ENCODE measurements at places on chromosomes 3 and 15.
A peak's percentile ranks its signal among the peaks of the same experiment; 100 is the strongest.

GRCh38 chr3:104982130-104982529 is 384.6 kb upstream of the ALCAM start:
- DNase-seq: no peak

- DNase-seq: no peak
Measured at GRCh38 chr3:71400986-71401451, 182.5 kb downstream of the FOXP1 start.

DNA sequence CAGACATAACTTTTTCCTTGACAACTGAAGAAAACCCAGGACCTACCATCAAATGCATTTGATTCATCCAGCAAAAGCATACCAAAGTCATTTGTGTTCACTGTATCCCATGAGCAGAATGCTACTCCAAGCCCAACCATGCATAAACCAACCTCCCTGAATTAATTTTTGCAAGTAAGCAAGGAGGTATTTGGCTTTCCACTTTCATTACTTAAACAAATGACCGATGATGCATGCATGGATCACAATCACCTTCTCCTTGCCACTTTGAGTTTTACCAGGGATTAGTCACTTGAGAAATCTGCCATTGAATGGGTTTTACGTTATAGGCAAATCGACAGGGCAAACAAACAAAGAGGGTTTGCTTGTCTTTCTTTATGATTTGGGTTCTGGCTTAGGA is 214.8 kb downstream of the FMN1 start:
- no peak for DNase-seq

DNA sequence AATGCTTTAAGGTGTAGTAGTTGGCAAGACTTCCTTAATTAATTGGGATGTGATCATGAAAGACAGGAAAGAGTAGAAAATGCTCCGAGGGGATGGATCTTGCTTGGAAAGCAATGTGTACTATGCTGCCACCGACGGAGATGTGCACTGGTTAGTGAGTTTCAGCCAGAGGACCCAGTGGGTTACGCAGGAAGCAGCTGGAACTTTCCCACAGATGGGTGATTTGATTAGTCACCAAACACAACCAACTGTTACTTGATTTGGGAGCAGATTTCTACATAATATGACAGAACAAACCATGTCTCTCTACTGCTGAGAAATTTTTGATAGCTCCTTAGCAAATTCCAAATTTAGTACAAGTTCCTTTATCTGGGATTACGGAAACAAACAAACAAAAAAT is 245.4 kb upstream of the MCTP2 start:
- no peak for DNase-seq

- no peak for DNase-seq
Measured at GRCh38 chr15:52153900-52154895, 37.0 kb downstream of the GNB5 start.

DNA sequence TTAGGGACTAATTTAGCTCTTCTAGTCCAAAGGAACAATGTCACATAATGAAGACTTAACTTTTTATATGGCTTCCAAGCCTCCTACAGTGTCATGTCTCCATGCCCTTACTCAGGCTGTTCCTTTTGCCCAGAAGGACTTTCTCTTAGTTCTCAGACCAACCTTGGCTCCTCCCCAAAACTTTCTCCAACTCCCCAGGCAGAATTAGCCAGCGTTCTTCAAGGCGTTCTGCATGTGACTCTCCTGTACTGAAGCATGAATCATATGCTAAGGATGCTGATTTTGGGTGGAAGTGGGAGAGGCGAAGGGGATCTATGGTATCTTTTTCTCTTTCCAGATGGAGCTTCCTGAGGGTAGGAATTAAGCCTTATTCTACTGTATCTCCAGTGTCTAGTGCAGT is 335.1 kb upstream of the ICE2 start:
- DNase-seq: no peak

DNA sequence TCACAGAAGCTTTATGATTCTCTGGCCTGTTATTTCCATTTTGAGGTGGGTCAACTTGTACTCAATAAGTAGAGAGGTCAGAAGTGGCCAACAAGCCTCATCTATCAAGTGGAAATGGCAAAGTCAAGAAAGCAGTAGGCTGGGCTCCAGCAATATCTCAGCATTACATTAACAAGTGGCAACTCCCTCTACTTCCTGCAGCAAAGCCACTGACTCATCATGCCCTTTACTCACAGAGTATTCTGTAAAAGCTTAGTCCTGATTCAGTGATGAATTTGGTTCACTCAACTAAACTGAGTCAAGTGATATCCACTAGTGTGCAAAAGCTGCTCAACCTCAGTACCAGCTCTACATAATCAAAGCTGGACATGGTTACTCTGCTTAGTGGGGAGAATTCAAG is 954.6 kb downstream of the EPHA3 start:
- DNase-seq: no peak

DNA sequence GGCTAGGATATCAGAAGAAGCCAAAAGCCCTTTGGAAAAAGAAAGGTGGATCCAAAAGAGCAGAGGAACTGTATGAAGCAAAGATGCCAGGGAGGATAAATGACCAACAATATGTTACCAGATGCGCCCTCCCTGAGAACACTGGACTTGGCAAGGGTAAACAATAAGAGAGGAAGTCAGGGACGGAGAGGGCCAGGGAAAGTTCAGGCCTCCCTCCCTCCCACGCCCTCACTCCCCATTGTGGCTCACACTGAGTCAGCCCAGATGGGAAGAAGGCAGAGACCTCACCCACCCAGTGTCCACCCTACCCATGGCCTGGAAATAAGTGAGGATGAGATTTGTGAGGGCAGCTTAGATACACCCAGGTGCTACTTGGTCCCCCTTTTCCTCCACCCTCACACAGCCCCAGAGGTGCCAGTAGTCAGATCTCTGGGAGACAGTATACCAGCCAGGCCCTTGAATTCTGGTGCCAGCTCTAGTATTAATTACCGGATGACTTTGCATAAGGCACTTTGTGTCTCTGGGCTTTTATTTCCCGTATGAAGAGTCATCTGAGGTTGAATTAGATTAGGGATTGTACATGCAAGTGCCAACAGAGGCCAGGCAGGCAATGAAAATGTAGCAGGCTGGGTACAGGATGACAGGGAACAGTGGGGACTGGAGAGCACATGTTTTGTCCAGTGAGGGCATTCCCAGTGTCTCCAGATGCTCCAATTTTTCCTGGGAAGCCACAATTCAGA is 35.1 kb upstream of the FRMD4B start:
- no peak for DNase-seq

DNA sequence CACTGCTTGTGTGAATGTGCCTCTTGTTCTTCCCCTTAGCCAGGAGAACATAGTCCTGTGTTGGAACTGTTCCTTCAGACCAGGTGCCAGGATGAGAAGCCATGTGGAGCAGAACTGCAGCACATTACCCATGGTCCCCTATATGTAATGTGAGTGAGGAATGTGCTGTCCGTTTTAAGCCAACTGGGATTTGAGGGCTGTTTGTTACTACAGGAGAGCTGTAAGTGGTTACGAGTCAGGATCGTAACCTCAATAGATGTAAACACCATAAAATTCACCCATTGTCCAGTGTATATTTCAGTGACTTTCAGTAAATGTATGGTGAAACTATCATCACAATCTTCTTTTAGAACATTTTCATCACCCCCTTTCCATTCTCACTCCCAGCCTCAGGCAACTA is 10.1 kb upstream of the SCAP start:
- no peak for DNase-seq

DNA sequence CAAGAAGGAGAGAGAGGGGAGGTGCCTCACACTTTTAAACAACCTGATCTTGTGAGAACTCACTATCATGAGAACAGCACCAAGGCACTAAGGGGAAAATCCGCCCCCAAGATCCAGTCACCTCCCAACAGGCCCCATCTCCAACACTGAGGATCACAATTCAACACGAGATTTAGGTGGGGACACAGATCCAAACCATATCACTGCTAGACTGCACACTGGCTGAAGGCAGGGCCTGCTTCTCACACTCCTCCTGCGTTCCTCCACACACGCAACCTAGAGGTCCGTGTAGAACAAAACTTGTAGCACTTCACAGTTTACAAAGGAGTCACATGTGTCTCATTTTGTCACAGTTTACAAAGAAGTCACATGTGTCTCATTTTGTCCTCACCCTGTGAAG is 97.8 kb downstream of the DAPK2 start:
- no peak for DNase-seq

DNA sequence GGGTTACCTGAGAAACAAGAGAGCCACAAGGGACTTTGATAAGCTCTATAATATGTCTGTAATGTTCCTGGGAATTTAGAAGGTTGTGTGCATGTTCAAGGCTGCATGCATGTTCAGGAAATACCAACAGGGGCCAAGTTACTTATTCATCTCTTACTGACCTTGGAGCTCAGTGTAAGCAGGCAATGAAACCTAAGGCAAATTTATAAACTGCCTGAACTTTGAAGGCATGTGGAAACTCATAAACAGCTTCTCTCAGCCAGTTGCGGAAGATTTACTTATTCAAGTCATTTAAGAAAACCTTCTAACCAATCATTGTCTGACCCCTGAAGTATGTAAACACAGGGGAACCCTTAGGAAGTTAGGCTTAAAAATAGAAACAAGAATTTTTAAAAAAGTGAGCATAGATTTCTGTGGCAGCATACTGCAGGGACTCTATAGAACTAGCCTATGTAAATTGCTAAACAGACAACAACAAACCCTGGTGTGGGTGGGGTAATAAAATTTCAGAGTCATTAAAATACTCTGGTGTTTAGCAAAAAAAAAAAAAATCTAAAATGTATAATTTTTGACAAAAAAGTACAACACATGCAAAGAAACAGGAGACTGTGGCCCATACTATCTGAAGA is 57.2 kb downstream of the SLC15A2 start:
- no peak for DNase-seq

- DNase-seq: peak; percentile 30
Measured at GRCh38 chr15:55741833-55742497, 987 bp downstream of the PRTG start.

GRCh38 chr15:67803299-67803698 is 22.0 kb upstream of the SKOR1 start:
- no peak for DNase-seq

DNA sequence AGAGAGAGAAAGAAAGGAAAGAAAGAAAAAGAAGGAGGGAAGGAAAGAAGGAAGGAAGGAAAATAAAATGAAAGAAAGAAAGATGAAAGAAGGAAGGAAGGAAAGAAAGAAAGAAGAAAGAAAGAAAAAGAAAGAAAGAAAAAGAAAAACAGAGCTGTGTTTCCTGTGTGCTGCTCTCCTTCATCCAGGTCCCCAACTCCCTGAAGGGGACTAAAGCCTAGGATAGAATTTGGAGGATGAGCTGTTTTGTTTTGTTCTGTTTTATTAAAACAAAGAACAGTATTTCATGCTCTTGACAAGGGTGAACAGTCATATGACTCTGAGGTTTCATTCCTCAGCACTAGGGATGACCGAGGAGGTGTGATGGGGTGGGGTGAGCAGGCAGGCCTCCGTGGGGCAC is 164.8 kb upstream of the NDN start:
- no peak for DNase-seq

DNA sequence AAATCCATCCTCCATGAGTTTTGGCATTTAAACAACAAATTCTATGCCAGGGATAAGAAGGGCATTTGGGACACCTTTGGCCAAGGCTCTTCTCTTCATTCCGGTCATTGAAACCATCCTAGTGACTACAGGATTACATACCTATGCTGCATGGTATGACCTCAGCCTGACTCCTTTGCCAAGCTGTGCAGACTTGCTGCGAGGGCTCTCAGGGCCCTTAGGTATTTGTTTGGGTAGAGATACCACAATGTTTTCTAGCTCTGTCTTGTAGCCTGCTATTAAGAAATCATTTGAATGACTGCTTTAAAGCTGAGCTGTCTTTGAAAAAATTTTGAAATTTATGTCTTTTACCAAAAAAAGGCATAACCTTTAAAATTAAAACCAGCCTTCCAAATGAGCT is 749.8 kb upstream of the SGO1 start:
- DNase-seq: no peak

- no peak for DNase-seq
Measured at GRCh38 chr3:105869861-105870755, 1.3 kb upstream of the CBLB start.

DNA sequence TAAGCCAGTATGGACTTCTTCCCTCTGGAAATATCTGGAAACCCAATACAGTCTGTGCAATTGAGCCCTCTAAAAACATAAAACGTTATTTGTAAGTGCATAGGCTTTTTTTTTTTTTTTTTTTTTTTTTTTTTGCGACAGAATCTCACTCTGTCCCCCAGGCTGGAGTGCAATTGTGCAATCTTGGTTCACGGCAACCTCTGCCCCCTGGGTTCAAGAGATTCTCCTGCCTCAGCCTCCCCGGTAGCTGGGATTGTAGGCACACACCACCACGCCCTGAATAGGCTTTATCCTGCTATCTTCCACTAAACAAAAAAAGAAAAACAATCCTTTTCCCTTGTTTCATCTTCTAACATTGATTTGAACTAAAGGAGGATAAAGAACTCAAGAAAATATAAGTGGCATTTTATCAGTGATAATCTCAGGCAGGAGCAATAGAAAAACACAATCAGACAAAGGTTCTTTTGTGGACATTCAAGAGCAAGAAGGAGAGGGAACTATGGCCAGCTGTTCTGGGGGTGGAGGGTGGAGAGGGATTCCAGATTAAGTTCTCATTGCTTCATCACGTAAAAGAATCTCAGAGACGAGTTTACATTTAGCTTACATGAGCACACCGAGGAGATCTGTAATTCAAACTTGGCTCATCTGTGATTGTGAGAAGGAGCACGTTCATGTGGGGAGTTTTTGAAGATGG is 68.6 kb downstream of the ITGB5 start:
- no peak for DNase-seq

- DNase-seq: peak; percentile 94
Measured at GRCh38 chr3:184176377-184177330, 2.0 kb downstream of the AP2M1 start.

DNA sequence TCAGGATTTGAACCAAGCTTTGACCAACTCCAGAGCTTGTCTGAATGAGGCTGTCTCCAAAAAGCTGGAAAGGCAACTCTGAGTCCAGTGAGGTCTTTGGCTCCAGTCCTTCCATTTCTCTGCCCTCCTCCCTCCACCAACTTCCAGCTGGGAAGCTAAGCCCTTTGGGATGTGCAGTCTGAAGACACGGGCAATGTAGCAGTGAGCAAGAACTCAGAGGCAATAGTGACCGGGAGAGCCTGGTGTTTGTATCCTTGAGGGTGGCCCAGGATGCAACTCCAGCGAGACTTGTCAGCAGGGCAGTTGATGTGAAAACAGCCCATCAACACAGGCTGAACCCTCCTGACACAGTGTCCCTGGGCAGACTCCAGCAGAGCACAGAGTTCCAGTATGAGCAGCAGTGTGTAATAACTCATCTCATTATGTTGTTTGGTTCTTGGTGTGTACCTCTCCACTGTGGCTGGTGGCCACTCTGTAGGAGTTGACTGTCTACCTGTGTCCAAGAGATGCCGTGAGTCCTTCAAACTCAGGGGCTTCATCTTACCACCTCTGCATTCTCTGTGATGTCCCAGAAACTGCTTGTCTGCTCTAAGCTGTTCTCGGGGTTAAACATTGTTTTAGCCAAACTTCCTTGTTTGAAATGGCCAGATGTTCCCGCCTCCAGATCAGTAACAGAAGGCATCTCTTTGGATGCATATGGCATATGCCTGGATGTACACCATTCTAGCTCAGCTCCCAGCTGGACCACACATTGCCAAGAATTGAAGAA is 6.6 kb downstream of the CDCP1 start:
- no peak for DNase-seq

- no peak for DNase-seq
Measured at GRCh38 chr3:72407766-72408165, 440.5 kb downstream of the SHQ1 start.
